ENCODE measurements at places on chromosomes 16 and 17.
A peak's percentile ranks its signal among the peaks of the same experiment; 100 is the strongest.

GRCh38 chr17:38921756-38922411, 3.5 kb upstream of the LASP1NB start:
- no peak for DNase-seq

GRCh38 chr16:17131351-17131750, 339.4 kb downstream of the XYLT1 start:
- no peak for DNase-seq

DNA sequence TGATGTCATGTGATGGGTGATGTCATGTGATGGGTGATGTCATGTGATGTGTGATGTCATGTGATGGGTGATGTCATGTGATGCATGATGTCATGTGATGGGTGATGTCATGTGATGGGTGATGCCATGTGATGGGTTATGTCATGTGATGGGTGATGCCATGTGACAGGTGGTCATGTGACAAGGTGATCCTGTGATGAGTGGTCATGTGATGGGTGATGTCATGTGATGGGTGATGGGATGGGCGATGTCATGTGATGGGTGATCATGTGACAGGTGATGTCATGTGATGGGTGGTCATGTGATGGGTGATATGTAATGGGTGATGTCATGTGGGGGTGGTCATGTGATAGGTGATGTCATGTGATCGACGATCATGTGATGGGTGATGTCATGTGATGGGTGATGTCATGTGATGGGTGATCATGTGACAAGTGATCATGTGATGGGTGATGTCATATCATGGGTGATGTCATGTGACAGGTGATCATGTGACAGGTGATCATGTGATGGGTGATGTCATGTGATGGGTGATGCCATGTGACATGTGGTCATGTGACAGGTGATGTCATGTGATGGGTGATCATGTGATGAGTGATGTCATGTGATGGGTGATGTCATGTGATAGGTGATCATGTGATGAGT, 17.2 kb downstream of the CD300LB start:
- peak; percentile 65 for DNase-seq

- DNase-seq = no peak
Observed at GRCh38 chr17:17224137-17224536, 12.8 kb downstream of the FLCN start.

- DNase-seq = no peak
Observed at GRCh38 chr16:73506568-73507056, 458.7 kb upstream of the ZFHX3 start.

DNA sequence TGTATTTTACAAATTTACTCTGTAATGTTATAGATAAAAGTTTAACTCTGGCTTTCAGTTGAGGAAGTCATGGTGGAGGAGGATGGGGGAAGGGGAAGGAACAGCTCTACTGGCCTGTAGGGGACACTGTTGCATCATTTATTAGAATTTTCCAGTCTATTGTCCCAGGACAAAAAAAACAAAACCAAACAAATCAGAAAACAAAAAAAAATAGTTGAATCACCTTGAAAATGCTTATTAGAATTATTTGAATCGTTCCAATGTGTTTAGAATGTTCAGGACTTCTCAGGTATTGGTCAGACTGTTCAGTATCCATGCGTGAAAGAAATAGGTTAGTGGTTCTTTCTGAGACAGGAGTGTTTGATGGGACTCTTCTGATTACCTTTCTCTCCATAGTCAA, 242.0 kb downstream of the FTO start:
- DNase-seq = peak; percentile 4

DNA sequence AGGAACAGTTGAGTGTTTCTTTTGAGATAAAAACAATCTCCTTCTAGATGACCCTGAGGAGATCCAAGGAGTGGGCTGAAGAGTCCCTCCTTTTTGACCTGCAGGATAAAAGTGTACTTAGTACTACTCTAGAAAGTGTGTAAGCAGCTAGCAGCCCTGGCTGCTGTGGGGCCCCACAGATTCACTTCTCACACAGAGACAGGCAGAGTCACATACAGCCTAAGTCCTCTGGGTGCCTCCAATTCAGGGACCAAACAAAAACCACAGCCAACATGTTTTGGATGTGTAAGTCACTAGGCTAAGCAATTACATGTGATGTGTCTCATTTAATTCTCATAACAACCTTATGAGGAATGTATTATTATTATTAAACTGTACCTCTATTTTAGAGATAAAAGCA, 97.1 kb downstream of the TMEM100 start:
- DNase-seq = no peak

DNA sequence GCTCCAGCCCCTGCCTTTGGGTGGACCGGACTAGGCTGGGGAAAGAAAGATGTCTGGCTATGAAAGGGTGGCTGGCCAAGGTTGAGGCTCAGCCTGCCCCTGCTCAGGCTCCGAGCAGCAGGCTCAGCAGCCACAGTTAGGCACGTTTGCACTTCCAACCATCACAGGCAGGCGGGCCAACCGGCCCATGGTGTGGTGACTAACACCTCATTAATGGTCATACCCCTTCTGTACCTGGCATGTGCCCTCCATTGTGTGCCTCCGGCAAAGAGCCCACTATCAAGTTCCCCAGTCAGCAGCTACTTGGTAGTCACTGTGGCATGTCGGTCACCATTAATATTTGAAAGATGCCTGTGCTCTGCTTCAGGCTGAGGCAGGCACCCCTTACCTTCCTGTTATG, 6.7 kb downstream of the TBC1D24 start:
- DNase-seq = no peak

GRCh38 chr16:81937305-81938038, 73.8 kb downstream of the SDR42E1 start:
- no peak for DNase-seq
